Germinal center (tissue), 1 donor: ENCODE measurements at places on chromosomes 6 and 20.

- DNase-seq = no peak
Measured at GRCh38 chr20:40319741-40320516, 369.1 kb downstream of the MAFB start.

DNA sequence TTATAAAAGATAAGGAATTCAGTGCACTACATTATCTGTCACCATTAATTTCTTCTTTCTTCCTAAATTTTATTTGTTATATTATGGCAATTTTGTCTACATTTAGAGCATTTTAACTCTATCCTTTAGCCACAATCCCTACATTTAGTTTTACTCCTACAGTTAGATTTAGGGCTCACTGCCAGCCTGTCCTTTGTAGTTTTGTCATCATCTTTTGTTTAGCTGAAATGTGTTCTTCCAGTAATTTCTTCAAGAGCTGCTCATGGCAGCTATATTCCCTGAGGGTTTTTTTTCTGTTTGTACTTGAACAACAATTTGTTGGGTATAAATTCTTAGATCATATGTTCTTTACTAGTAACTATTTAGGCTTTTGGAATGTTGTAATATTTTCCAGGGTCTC, 72.7 kb upstream of the B3GAT2 start:
- DNase-seq = no peak

- DNase-seq = no peak
Measured at GRCh38 chr20:16542477-16542876, 30.8 kb downstream of the KIF16B start.

GRCh38 chr6:165962366-165962765, 205.3 kb downstream of the TBXT start:
- no peak for DNase-seq

GRCh38 chr6:166584853-166585429, 1.5 kb downstream of the RAMACL start:
- no peak for DNase-seq

- no peak for DNase-seq
Measured at GRCh38 chr6:51533962-51534361, 553.5 kb downstream of the PKHD1 start.

- no peak for DNase-seq
Measured at GRCh38 chr20:1660246-1660645, 2.7 kb upstream of the SIRPG start.

- DNase-seq = no peak
Measured at GRCh38 chr6:69064226-69064625, 429.1 kb downstream of the ADGRB3 start.
